ENCODE measurements at places on chromosomes 4 and X. TPM values are rescaled to one million over a fixed set of nuclear protein-coding genes. Genes with fewer than 3 reads are reported as not detected.

Gene ANK2
- total RNA-seq, result 648 TPM

Gene ODAPH
- not detected for total RNA-seq

Gene CASP6
- 13.6 TPM for total RNA-seq

Gene SMIM31
- total RNA-seq, result not detected

Gene PAPSS1
- 118 TPM for total RNA-seq

Gene CXCL10
- 0.78 TPM for total RNA-seq

Gene CDS1
- 9.4 TPM for total RNA-seq

Gene SPACA5
- not detected for total RNA-seq

- DNase-seq, result no peak
Measured at GRCh38 chr4:55444827-55445226, 49.1 kb downstream of the TMEM165 start.

DNA sequence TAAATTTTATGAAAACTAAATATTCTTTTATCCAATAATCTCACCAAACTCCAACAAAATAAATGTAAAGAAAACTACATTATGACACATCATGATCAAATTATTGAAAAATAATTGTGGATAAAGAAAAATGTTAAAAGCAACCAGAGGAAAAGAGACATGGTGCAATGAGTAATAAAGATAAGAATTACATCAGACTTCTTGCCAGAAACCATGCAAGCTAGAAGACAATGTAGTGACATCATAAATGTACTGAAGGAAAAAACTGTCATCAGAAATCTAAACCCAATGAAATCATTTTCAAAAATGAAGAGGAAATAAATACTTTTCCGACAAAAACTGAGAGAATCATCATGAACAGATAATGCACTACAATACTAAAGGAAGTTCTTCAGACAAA lies 135.9 kb upstream of the EOLA2 start:
- DNase-seq, result no peak

DNA sequence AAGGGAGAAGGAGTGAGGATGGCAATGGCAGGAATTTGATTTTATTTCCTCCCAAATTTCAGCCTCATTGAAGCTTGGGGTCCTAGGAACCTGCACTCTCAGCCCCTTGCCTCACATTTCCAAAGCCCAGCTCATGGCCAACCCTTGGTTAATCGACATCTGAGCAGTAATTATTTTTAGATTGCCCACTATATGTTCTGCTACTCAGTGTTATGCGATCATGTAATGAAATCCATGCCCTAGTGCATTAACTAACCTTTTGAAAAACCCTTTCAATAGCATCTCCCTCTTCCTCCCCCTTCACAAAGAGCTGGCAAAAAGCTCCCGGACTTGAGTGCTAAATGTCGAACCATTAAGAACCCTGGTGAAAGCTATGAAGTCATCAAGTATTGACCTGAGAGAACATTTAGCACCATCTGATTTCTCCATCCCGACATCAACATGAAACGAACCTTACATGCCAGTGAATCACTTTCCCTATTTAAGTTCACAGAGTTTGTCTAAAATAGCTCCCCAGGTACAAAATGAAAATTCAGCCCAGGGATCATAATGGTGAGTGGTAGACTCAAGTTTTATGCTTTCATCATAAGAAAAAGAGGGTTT lies 59.2 kb upstream of the RPS6KA3 start:
- no peak for DNase-seq

DNA sequence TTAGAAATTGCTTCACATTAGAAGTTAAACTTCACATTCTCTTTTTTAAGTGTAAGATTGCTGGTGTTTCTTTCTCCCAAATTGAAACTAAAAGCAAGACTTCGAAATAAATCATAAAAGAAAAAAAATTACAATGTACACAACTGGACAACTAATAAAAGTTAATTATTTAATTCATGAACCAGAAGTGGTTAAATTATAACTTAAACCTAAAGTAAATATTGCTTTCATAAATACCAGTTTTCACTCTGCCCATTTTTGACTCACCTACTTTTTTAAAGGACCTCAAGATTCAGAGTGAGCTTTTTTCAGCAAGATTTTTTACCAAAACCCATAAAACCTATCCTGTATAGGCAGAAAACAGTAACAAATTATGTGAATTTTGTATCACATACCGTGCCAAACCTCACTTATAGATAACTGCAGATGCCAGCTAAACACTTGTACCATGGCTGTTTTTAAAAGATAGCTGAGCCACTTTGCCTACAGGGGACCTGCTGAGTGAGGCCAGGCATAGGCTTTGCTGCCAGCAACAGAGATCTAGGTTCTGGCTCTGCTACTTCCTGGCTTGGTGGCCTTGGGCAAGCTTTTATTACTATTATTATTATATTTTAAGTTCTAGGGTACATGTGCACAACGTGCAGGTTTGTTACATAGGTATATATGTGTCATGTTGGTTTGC lies 259.8 kb downstream of the NR3C2 start:
- DNase-seq, result no peak

DNA sequence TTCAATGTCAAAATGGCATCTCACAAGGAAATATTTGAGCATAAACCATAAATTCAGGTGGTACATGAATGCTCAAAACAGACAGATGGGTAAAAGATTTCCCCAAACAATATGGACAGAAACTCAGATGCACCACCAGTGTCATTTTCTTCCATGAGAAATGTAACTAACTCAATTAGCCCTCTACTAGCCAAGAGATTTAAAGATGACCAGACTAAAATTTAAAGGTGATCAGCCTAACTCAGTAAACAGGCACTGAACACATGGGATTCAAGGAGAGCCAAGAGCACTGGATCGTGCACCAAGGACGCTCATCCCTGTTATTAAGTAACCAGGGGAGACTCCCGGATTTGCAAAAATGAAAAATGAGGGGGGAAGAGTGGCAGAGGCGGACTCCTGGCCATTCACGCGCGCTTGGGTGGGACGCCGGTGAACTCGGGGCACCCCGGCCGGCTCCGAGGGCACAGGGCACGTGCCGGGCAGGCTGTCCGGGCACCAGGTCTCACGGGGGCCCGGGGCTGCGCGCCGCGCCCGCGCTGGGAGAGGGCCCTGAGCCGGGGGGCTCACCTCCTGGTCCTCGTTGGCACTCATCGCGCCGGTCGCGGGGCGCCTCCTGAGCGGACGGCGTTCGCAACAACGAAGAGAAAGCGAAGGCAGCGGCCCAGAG lies 490 bp downstream of the RWDD4 start:
- no peak for DNase-seq

GRCh38 chr4:78653655-78654054 lies 102.1 kb downstream of the ANXA3 start:
- DNase-seq, result no peak

- no peak for DNase-seq
Measured at GRCh38 chr4:839675-840443, 13.9 kb upstream of the CPLX1 start.

GRCh38 chr4:41466249-41466648 lies 71.7 kb upstream of the LIMCH1 start:
- DNase-seq, result no peak

DNA sequence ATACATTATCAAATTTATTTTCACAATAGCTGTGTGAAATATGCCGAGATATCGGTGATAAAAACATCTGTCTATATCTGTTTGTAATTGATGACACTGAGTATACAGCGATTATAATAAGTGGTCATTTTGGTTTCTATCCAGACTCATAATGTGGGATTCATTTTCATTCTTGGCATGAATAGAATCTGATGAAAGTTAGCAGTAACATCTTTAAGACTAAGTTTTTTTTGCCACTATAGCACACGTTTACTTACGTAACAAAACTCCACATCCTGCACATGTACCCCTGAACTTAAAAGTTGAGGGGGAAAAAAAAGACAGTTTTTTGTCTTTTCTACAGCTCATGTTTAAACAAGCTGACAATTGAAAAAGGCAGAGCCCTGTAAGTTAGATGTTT lies 86.4 kb downstream of the PPA2 start:
- DNase-seq, result no peak

GRCh38 chr4:55543858-55544257 lies 2.9 kb downstream of the CLOCK start:
- no peak for DNase-seq

- no peak for DNase-seq
Measured at GRCh38 chrX:77917294-77917933, 6.9 kb downstream of the ATP7A start.

- DNase-seq, result no peak
Measured at GRCh38 chr4:183358215-183358755, 36.1 kb upstream of the CLDN24 start.

DNA sequence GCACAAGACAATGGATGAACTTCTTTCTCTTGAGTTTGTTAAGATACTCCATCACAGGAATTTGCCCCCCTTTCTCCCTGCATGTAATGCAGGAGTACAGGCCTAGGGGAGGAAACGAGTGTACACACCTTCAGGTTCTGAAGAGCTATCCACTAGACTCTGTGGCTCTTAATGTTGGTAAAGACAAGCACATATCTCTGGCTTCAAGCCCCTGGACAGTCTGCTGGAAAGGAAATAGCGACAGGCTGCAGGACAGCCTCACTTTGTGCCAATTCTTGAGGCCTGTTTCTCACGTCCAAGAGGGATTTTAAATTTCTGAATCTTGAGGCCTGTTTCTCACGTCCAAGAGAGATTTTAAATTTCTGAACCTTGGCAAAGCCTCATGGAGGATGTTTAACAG lies 87.1 kb downstream of the RLIM start:
- no peak for DNase-seq

GRCh38 chr4:13364172-13364571 lies 120.0 kb downstream of the RAB28 start:
- no peak for DNase-seq

- no peak for DNase-seq
Measured at GRCh38 chrX:69243276-69243675, 78.0 kb upstream of the PJA1 start.

DNA sequence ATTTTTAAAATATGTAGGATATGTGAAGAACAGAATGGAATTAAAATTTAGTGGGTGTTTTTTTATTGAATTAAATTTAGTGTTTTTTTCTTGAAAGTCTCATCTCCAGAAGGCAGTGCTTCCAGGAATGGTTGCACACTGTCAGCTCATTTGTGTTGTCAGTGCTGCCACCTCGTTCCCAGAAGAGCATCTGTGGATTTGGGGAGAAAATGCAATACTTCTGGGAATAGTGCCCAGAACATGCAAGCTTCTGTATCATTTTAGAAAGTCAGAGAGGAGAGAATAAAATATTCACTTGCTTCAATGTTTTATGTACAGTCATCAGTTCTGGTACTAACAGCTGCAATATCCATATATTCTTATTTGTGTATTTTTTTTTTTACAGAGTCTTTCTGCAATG lies 608.8 kb downstream of the PCDH7 start:
- DNase-seq, result peak; percentile 8

GRCh38 chr4:93334003-93334402 lies 494.6 kb upstream of the ATOH1 start:
- no peak for DNase-seq

Measured in occipital lobe (tissue), 3 donors.